ENCODE measurements at places on chromosomes 2 and 18. TPM values are rescaled to one million over a fixed set of nuclear protein-coding genes. Genes with fewer than 3 reads are reported as not detected.

- no peak overlapping the region for H3K27ac ChIP-seq
- H3K36me3 ChIP-seq, result no peaks in the 10 kb centered on the region
- no peak overlapping the region for H3K4me3 ChIP-seq
- no peaks in the 10 kb centered on the region for H3K4me1 ChIP-seq
Observed at GRCh38 chr2:165219481-165219880, 15.6 kb upstream of the SCN3A start.

DNA sequence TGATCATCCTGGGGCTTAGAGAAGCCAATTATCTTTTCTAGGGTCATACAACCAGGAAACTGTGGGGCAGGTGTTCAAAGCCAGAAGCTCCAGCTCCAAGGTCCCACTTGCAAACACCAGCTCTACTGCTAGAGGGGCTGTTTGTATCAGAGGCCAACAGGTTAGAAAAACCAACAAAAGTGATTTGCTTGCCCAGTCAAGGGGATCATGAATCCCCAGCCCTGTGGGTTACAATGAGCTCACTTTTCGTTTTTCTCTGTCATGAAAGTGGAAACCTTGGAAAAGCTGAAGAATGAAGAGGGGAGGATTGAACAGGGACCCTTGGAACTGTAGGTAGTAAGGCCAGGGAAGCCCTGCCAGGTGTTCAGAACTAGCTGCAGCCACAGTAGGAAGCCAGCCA lies 119.2 kb downstream of the SPP2 start:
- no peaks in the 10 kb centered on the region for H3K36me3 ChIP-seq
- H3K27me3 ChIP-seq, result no peaks in the 10 kb centered on the region
- peaks cover 6% of the 10 kb centered on the region for H3K4me1 ChIP-seq
- no peak overlapping the region for H3K4me3 ChIP-seq
- DNase-seq, result no peak

GRCh38 chr2:223618172-223619035 lies 16.2 kb upstream of the SCG2 start:
- H3K36me3 ChIP-seq, result no peaks in the 10 kb centered on the region
- no peak overlapping the region for H3K4me3 ChIP-seq
- no peak for DNase-seq
- no peak overlapping the region for H3K27ac ChIP-seq

DNA sequence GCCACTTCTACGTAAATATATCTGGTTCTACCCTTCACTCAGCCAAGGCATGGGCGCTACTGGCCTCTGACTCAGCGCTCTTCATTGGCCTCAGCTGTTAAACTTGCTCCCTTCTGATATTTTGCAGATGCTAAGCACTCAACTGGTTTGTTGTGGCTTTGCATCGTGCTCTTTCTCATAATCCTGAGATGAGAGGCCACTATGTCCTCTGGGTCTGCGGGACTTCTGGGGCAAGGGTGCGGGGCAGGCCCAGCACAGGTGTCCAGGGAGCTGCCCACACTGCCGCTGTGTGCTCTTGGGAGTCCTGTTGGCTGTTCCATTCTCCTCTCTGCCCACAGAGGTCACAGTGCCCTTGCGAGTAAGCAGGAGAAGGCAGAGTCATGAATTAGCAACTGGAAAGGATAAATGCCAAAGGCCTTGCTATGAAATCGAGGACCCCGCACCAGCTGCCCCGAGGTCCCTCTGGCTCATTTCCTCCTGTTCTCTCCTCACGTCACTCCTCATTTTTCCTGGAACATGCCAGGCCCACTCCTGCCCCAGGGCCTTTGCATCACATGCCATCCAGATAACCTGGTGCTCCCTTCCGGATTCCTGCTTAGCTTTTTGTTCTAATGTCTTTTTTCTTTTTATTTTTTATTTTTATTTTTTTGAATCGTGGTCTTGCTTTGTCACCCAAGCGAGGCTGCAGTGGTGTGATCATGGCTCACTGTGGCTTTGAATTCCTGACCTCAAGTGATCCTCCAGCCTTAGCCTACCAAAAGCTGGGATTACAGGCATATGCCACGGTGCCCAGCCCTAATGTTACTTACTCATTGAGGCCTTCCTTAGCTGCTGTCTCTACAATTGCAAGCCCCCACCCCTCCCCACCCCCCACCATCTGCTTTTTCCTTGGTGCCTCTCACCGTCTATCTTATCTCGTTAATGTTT lies 34.9 kb upstream of the MAT2A start:
- no peaks in the 10 kb centered on the region for H3K27me3 ChIP-seq

Gene SERPINB12
- total RNA-seq, result not detected

Gene NTSR2
- total RNA-seq, result not detected

Measured in activated CD4-positive, alpha-beta memory T cell treated with anti-CD3 and anti-CD28 coated beads for 36 hours (primary cell).